Stimulated activated CD4-positive, alpha-beta T cell treated with anti-CD3 and anti-CD28 coated beads, Interleukin-1b, Interleukin-23, amount 100 ng/mL, for 24 hours (primary cell): ENCODE measurements at places on chromosomes 4 and X.

DNA sequence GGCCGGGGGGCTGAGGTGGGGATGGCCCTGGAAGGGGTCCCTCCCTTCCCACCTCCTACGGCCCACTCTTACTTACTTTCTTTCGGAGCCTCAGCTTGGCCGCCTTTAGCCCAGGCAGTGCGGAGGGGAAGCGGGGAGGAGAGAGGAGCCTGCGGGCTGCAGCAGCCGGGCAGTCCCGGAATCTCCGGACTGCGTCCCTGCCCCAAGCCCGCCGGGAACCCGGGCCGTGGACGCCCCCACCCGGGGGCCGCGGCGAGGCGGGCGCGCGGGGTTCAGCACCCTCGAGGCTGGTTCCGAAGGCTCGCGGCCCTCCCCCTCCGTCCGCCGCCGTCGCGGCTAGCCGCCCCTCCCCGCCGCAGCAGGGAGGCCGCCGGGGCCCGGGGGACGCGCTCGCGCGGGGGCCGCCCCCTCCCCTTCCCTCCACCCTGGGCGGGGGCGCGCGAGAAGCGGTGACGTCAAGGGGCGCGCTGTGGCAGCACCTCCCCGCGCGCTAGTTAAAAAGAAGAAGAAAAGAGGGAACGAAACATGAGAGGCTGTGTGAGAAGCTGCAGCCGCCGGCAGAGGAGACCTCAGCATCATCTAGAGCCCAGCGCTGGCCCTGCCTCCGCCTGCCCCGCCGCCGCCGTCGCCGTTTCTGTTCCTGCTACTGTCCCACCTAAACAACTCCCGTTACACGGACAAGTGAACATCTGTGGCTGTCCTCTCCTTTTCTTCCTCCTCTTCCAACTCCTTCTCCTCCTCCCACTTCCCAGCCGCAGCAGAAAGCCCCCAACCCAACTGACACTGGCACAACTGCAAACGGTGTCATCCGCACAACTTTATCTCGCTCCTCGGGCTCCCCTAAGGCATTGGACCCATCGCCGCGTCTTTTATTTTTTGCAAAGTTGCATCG lies at the start of gene HHIP:
TSS of gene HHIP (plus strand) at position 526 of the 892 bp plus-strand sequence. CDS start 520 bp downstream, outside the sequence.
- DNase-seq = no peak

DNA sequence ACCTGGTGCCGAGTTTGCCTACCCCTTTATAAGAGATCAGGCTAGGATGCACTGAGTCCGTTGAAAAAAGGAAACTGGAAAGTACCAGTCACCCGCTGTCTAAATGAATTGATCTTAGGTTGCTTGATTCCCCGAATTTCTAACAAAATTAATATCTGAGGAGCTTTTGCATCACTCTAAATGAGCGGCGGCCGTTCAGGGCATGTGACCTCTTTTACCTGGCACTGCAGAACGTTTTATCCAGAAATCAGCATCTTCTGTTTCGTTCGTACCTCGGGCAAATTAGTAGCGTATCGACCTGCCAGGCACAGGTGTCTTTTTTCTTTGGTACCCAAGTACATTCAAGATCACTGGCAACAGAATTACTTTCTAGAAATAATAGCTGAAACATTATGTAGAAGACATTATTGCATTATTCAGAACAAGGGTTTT lies 876 bp downstream of the KLHL2 start:
- DNase-seq = no peak

DNA sequence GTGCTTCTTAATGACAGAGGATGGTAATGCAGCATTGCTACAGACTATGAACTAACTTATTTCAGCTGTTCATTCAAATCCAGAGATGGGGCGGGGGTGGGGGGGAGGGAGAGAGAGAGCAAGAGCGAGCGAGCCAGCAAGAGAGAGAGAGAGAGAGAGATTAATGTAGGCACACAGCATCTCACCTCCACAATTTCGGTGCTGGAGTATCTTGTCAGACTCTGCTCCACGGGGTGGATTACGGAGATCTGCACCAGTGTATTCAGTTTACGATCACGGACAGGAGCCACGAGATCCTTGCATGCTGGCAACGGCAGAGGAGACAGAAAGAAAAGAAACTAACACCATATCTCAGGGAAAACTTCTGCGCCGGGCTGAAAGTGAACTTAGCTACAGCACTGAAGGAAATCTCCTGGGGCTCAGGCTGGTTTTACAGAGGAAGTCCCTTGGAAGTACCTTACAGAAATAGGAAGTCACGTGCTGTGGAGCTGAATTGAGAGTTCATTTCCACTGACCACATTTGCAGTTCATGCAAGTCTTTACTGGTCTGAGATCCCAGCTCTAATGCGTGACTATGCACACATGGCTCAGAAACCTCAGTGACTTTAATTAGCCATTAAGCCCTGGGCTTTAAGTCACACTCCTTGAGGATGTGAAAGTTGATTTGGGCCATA lies 440.9 kb downstream of the INPP4B start:
- peak; percentile 32 for DNase-seq

DNA sequence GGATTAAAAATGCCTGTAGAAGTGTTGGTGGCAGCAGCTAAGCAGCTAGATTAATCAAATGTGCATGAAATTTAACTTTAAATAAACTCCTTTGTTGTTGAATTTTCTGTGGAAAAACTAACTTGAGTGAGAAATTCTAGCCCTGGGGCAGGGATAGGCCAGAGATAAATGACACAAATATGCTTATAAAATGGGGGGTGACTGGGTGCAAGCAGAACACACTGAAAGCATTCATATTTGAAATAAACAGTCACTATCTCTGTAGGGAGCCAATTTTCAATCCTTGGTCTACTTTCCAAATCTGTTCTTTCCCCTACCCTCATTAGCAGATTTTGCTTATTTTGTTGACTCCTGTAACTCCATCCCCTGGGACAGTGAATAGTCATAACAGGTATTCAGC lies 47.9 kb downstream of the RBPJ start:
- DNase-seq = no peak

GRCh38 chrX:68692651-68693050 lies 45.2 kb downstream of the STARD8 start:
- DNase-seq = no peak

DNA sequence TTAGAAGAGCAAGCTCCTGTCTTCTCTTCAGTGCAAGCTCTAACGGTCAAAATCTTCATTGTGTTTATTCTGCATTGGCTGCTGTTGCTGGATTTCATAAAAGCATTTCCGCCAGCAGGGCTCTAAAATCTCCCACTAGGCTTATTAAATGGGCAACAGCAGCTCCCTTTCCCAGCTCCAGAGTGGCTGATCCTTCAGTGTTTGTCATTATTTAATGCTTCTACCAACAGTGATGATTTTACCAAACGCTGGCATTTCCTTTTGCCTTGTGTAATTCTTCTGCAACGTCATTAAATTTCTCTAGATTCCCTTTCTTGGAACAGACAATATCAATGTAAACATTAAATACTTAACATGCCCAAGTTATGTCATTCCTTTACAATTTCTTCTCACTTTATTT lies 20.1 kb downstream of the SLC7A11 start:
- DNase-seq = no peak

GRCh38 chr4:153976954-153977353 lies 188.1 kb upstream of the SFRP2 start:
- DNase-seq = no peak

DNA sequence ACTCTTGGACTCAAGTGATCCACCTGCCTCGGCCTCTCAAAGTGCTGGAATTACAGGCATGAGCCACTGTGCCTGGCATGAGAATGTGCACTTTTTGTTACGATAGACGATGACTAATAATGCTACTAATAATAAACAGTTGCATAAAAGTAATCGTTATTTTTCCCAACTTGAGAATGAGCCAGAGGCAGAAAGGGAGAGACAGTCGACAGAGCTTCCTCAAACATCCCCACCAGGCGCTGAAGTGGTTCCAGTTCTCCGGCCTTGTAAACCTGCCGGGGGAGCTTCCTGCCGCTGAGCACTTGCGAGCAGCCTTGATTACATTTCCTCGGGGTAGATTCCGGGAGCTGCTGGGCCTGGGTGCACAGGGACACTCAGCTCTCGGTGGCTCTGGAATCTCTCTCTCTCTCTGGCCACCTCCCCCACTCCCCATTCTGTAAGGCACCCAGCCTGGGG lies 8.9 kb upstream of the HTRA3 start:
- DNase-seq = no peak

DNA sequence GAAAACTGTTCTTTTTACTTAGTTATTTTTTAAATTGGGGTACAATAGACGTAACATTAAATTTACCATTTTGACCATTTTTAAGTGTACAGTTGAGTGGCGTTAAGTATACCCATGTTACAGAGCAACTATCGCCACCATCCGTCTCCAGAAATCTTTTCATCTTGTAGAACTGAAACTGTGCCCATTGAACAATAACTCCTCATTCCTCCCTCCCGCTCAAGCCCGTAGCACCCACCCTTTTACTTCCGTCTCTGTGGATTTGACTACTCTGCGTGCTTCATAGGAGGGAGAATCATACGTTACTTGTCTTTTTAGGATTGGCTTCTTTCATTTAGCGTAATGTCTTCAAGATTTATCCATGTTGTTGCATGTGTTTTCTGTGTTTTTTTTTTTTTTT lies 55.3 kb downstream of the TMEM131L start:
- DNase-seq = no peak

DNA sequence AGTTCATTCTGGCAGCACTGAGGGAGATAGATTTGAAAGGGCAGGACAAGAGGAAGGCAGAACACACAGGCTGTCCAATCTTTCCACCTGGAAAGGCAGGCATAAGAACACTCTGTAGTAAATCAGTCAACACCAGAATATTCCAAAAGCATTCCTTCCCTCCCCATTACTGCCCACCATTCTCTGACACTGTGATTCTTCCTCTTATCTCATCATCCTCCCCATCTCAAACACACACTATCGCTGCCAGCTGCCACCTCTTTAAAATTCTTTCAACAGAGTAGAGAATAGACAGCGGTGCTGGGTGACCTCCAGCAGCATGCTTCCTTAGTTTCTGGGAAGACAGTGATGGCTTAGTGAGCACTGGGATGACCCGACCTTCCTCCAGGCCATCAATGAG lies 53.7 kb upstream of the MYOZ2 start:
- DNase-seq = no peak

DNA sequence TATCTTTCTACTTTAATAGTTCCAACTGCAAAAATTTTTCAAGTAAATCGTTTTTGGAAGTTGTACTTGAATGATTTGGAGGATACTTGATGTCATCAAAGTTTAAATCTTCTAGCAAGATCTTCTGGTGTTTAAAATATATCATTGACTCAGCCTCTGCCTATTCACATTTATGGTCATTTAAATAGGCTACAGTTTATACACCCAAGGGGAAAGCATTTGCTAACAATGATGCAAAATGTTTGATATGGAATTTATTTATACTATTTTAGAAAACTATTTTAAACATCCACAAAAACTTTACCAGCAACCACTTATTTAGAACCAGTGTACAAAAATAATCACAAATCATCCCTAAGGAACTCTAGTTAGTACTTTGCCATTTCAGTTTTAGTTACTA lies 123.3 kb upstream of the STIM2 start:
- no peak for DNase-seq

DNA sequence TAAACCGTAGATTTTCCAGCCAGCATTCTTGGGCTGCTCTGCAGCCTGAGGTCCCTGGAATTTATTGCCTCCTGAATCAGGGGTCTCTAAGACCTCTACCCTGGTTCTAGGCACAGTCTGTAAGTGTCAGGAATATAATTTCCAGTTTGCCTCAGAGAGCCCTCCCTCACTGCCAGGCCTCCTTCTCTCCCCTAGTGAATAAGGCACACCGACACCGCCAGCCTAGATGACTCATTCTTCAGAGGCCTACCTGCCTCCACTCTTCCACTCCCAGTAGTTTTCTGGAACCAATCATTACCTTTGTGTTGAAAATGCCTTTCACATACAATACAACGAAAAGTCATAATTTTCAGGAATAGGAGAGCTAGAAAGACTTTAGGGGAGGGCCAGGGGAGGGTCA lies 50.3 kb upstream of the ARHGEF9 start:
- no peak for DNase-seq

- DNase-seq = no peak
Observed at GRCh38 chrX:5748586-5749150, 480.0 kb downstream of the NLGN4X start.

DNA sequence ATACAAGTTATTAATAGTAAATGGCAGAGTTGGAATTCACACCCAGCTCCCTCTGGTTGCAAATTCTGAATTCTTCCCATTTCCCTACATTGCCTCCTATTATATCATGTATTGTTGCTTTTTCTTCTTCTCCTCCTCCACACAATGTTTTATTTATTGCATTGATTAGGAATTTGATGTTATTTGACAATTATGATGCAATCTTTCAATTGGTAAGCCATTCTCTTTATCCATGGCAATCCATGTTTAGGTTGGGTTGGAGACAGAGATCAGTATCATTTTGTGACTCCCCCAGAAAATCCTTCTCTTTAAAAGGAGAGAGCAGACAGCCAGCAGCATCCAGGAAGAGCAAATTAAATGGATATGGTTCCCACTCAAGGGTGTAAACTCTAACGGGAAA lies 30.5 kb downstream of the TTC29 start:
- no peak for DNase-seq

DNA sequence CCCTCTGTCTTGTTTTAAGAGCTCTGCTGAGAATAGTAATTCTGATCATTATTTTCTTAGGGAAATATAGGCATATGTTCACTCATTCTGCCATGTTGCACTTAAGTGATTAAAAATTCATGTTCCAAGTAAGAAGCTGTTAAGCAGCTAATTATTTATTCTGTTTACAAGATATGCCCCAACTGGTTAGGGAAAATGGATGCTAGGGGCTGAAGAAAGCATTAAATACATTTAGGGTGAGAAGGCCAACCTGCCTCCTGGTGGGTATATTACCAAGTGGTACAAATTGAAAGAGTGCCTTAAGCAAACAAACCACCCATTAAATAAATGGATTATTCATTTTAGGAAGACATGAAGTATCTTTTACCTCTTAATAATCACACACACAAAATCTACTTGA lies 392.6 kb upstream of the EPHA5 start:
- no peak for DNase-seq

DNA sequence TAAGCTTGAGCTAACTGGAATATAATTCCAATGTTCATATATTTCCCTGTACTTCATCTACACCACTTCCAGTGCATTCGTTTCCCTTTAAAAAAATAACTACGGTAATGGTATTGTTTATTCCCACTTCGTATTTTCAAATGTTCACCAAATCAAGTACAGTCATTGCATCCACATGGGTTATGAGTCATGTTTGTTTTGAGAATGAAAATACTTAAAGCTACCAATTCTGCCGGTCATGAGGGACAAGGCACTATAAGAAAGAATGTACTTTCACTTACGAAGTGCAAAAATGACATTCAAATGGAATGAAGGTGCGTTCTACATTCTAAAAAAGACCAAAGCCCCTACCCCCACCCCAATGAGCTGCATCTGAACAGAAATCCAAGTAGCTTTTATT lies 174.4 kb upstream of the FGF13 start:
- no peak for DNase-seq

- no peak for DNase-seq
Observed at GRCh38 chr4:114593526-114593925, 5.1 kb upstream of the UGT8 start.

GRCh38 chr4:124694946-124695598 lies 17.5 kb downstream of the ANKRD50 start:
- DNase-seq = no peak

DNA sequence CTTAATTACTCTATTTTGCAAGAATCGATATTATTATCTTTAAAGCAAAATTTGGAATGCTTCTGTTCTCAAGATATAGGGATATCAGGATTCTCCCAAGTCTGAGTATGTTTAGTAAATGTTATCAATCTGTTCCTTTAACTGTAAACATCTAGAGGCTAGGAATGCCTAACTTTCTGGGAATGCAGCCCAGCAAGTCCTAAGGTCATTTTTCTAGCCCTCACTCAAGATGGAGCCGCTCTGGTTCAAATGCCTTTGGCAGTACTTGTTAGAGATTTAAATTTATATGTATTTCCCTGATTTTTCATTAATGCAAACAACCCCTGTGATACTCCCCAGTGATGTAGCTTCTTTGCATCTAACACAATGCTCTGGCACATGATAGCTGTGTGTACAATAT lies 623.8 kb upstream of the LCORL start:
- no peak for DNase-seq
